ENCODE measurements at places on chromosomes 1 and 21.

DNA sequence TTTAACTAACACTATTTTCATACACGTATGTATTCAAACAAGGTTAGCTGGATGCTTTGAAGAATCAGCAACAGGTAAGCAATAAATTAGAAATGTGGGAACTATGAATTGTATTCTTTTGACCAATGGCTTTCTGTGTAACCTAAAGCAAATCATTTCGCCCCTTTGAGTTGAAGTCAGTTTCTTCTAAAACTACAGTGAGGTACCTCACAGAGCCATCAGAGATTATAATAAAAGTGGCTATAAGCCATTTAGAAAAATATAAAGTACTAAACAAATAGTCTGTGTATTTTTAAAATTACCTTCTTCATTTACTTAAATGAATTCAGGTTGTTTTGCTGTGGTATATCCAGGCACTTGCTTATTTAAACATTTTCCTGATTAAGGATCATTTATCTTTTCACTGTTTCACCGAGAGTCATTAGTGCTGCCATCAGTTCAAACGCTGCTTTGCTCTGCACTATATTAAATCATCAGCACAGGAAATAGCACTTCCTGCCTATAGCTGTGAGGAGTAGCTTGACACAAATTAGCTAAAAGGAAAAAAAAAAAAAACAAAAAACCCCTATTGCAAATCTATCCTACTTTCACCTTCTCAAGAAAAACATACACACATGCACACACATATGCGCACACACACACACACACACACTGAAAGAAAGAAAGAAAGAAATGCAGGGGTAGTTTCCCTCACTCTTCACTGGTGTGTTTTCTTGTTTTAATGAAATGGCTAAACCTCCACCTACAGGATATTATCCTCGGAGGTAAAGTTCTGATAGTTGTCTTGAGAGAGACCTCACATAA, 39.8 kb upstream of the C1orf105 start:
- no peak for DNase-seq

- DNase-seq: no peak
These were observed 10.6 kb upstream of the OR2T33 start for GRCh38 chr1:248288391-248288790.

- DNase-seq: no peak
These were observed 16.9 kb downstream of the MACO1 start for GRCh38 chr1:25447547-25447946.

DNA sequence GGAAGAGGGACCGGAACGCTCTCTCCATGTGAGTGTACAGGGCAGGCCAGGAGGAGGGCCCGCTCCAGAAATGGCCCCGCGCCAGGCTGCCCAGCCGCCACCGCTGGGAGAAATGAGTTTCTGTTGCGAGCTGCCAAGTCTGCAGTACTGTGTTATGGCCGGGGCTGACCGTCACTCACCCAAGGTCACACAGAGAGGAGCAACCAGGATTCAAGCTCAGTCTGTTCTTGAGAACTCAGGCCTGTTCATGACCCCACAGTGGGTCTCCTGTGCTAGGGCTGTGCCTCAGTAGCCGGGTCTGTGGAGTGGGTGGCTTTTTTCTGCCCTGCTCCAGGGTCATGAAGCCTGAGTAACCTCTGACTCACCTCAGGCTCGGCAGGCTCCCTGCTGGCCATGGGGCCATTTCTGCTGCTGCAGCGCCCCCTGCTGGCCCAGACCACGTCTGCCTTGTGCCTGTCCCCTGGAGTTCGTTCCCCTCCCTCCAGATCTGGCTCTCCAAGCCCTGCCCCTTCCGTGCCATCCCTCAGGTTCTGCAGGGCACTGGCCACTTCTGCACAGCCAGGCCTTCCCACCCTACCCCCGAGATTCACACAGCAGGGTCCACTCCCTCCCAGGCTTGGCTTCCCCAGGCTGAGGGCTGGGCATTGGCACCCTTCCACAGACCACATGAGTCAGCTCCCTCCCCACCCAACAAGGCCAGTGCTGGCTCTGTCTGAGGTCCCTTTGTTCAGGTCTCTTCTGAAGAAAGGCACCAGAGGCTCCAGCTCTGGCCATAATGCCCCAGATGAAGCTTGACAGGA, 51.8 kb downstream of the EDN2 start:
- peak; percentile 38 for DNase-seq

DNA sequence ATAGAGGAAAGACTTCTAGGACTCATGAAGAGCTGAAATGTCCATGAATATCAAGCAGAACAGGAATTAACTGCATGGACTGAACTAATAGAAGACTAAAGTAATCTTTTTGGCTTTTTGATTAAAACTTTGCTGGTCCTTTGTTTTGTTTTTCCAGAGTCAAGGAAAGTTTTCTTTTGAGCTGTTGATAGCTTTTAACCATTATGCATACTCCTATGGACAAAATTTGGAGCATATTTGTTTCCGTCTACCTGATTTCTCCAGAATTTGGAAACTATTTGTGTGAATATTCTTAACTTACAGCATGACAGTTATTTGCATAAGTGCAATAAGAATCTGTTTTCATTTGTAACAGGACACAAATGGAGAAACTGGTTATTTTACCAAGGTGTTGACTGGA, 24.5 kb upstream of the CYP4B1 start:
- no peak for DNase-seq

- DNase-seq: no peak
These were observed 1.4 kb upstream of the FNDC5 start for GRCh38 chr1:32872192-32872460.

- DNase-seq: no peak
These were observed 38.6 kb upstream of the SLC35F3 start for GRCh38 chr1:233865902-233866301.

GRCh38 chr1:33441088-33441745, 10.3 kb upstream of the PHC2 start:
- DNase-seq: no peak

DNA sequence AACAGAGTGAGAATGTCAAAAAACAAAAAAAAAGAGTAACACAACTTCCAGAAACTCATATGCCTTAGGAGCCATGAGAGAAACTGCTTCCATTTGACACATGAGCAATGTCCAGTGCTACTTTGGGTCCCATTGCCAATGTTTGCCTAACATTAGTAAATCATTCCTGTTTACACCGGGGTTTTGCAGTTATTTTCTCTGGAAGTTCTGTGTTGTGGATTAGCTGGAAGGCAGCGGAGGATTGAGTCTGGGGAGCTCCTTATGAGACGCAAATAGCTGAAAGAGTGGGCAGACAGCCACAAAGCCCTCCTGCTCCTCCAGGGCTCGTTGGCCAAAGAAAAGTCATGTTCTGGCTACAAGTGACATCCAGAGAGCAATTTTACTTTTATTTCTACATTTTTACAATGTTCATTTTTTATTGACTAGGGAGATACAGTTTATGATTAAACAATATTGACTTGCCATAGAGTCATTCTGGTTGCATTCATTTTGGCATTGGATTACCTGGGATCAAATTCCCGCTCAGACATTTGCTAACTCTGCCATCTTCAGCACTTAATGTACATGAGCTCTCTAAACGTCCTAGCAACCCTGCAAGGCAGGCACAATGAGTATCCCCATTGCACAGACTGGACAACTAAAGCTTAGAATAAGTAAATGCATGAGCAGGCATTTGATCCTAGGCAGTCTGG, 66.4 kb upstream of the GALNT2 start:
- no peak for DNase-seq

GRCh38 chr1:9340172-9340854, 47.6 kb downstream of the SPSB1 start:
- DNase-seq: no peak

- no peak for DNase-seq
These were observed 207.6 kb upstream of the HMCN1 start for GRCh38 chr1:185526344-185527307.

DNA sequence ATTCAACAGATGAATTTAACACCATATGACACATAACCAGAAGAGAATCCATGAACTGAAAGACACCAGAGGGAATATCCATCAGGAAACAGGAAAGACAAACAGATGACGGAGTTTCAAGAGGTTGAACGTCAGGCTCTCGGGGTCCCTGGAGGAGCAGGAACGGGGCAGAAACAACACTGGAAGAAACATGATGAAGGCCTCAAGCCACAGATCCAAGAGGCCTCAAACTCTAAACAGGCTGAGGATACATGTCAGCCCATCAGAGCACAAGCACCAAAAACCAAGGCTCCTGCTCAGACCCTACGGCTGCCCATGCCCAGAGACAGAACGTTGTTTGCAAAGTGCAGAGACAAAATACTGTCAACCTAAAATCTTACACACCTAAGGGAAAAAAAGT, 7.0 kb downstream of the INTS11 start:
- DNase-seq: no peak

DNA sequence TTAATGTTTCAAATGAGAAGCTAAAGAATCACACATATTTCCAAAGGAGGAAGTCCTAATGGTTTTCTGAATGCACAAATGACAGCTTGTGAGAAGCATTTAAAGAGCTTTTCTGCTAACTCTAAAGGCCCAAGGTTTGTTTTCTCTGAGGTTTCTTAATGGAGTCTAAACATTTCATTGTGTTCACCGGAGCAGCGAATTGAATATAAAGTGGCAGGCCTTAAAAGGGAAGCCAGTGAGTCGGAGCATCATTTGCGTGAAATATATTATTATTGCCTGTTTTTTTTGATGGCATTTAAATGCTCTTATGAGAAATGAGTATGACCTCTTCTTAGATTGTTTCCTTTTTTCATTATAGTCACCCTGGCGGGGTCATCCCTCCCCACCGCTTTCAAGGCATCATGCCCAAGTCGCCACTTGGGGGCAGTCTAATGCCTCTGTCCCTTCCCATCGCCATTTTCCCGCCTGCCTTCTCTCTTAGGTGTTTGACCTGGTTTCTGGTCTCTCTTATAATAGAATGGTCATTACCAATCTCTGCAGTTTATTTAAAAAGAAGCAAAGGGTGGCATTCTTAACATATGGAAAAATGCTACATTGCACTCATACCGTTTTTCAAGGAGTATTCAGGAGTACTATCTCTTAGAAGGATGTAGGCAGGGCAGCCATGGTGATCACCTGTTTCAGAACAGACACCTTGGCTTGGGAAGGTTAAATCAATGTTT, 25.3 kb upstream of the OVAAL start:
- DNase-seq: peak; percentile 21

DNA sequence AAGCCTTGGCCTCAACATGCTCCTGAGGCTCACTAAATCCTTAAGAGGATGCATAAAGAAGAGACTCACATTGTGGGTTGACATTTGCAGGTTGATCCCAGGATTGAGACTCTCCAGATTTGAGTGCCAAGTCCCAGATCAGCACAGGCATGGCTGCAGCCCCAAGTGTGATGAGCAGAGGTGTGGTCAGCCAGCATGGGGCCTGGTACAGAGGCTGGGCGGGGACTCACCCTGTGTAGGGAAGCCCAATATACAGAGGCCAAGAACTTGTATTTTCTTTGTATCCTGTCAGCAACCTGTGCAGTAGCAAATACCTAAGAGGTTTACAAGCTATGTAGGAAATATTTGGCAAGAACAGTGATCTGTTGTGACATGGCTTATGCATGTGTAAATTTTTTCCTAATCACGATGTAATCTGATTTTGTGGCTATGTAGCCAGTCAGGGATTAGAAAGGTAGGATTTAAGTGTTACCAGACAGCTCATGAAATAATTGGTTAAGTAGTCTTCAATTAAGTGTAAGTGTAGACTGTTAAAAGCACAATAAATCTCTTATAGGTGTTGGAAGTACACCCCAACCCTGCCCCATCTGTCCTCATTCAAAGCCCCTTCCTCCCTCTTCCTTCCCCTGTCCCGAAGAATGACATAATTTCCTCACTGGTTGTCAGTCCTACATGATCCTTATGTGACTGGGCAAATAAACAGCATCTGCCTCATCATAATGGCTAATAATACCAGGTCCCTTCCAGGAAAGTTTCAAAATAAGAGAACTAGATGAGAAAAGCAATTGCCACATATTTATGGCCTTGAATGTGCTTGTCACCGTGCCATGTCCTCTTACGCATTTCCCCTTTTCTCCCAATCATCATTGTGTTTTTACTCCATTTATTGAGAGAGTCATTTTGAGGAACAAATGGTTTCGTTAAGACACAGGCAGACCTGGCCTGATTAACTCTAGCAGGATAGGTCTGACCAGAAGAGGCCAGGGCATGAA, 120.9 kb downstream of the HLX start:
- DNase-seq: no peak

DNA sequence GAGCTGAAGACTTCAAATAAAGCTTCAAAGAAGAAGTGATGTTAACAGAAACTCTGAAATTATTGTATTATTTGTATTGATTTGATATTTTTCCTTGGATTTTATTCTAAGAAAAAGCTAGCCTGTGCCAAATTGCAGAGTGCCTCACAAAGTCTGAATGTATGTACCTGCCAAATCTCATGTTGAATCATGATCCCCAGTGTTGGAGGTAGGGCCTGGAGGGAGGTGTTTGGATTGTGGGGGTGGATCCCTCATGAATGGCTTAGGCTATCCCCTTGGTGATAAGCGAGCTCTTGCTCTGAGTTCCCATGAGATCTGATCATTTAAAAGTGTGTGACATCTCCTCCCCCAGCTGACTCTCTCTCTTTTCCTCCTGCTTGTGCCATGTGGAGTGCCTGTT, 43.6 kb downstream of the ACKR1 start:
- no peak for DNase-seq

DNA sequence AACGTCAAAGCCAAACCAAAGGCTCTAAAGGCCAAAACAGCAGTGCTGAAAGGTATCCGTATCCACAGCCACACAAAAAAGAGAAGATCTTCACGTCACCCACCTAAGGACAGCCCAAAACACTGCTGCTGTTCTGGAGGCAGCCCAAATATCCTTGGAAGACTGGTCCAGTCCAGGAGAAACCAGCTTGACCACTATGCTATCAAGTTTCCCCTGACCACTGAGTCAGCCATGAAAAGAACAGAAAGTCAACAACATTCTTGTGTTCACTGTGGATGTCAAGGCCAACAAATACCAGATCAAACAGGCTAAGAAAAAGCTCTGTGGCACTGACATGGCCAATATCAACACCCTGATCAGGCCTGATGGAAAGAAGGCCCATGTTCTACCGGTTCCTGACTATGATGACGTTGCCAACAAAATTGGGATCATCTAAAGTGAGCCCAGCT, 32.1 kb downstream of the ARID4B start:
- no peak for DNase-seq

- DNase-seq: no peak
These were observed 94.3 kb downstream of the PSMG1 start for GRCh38 chr21:39088831-39089380.

GRCh38 chr1:94298861-94299260, 61.5 kb upstream of the ARHGAP29 start:
- DNase-seq: no peak

- no peak for DNase-seq
These were observed 18.8 kb downstream of the RHBG start for GRCh38 chr1:156387870-156388173.

DNA sequence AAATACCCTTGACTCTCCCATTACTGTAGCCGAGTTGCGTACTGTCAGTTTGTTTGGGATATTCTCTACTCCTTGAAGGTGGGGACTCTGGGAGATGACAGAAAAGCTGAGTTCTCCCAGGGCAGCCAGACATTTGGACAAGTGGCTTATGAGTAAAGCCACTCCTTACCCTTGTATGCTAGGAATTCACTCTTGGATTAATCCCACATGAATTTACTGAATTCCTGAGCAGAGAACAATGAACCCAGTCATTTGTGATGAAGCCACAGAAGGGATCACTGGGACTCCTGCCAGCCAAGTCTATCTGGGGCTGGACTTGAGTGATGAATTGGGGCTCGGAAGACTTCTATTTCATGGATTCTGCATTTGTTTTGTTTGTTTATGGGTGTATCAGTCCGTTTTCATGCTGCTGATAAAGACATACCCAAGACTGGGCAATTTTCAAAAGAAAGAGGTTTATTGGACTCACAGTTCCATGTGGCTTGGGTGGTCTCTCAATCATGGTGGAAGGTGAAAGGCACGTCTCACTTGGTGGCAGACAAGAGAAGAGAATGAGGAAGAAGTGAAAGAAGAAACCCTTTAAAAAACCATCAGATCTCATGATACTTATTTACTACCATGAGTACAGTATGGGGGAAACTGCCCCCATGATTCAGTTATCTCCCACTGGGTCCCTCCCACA, 25.1 kb downstream of the C1orf116 start:
- no peak for DNase-seq
